ENCODE measurements at places on chromosomes 7 and 10. TPM values are rescaled to one million over a fixed set of nuclear protein-coding genes. Genes with fewer than 3 reads are reported as not detected.

The PTPN20 gene
- total RNA-seq, result 0.22 TPM

The CFAP69 gene
- 6.9 TPM for total RNA-seq

The FAM25A gene
- total RNA-seq, result not detected

The PIP gene
- total RNA-seq, result not detected

The PBLD gene
- total RNA-seq, result 10.3 TPM

The SLC13A1 gene
- not detected for total RNA-seq

The SPDYE17 gene
- total RNA-seq, result not detected

The CYP26A1 gene
- total RNA-seq, result not detected

DNA sequence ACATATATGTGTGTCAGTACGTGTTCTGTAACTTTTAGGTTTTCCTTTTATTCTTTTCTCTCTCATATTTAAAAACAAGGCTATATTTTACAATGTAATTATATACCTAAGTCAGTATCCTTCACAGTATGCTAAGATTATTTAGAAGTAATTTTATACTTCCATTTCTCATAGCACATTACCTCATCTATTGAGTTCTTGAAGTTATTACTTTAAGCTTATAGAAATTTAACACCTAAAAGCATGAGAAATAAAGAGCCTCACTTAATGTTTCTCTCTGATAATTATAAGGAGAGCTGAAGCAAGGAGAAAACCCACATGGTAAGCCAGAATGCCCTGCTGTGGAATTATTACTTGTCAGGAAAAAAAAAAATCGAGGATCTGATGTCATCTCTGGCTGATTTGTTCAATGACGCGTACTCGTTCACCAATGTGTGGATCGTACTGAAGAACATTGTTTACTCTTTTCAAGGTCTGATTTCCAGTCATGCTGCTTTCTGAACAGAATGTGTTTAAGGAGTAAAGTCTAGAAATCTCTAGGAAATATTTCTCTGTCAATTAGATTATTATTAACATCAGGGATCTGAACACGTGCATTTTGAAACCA is 21.9 kb downstream of the CACNB2 start:
- DNase-seq, result no peak

DNA sequence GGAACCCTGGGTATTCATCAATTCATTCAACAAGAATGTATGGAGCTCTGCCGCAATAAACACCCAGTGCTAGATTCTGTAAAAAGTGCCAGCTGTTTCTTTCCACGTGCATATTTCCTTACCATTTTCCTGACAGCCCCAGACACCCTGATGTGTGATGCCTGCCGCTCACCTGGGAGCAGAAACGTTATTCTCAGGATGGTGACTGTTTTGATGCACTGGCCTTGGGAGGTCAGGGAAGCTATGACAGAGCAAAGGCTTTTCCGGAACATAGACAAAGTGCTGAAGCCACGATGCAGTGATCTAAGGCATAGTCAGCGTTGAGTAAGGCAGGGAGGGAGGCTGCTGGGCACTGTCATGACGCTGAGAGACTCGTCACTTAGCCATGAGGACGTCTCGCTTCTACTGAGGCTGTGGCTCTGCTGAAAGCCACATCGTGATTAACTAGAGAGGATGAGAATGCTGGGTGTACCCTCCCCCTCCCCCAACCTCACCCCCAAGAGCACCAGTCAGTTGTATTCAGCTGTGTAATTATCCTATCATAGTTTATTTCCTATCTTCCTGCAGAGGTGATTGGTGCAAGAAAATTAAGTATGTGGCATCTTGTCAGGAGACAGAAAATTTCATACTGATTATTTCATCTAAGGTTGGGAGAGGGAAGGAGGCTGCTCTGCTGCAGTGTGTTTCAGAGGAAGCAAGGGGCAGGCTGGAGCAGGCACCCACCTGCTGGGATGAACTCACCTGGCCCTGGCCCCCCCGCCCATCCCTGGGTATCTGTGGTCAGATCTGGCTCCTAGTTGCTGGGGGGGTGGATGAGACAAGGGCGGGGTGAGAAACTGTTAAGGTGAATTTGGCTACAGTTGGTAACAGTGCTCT is 48.8 kb upstream of the SMNDC1 start:
- DNase-seq, result peak; percentile 99

GRCh38 chr7:144776447-144776846 is 59.4 kb downstream of the TPK1 start:
- no peak for DNase-seq

DNA sequence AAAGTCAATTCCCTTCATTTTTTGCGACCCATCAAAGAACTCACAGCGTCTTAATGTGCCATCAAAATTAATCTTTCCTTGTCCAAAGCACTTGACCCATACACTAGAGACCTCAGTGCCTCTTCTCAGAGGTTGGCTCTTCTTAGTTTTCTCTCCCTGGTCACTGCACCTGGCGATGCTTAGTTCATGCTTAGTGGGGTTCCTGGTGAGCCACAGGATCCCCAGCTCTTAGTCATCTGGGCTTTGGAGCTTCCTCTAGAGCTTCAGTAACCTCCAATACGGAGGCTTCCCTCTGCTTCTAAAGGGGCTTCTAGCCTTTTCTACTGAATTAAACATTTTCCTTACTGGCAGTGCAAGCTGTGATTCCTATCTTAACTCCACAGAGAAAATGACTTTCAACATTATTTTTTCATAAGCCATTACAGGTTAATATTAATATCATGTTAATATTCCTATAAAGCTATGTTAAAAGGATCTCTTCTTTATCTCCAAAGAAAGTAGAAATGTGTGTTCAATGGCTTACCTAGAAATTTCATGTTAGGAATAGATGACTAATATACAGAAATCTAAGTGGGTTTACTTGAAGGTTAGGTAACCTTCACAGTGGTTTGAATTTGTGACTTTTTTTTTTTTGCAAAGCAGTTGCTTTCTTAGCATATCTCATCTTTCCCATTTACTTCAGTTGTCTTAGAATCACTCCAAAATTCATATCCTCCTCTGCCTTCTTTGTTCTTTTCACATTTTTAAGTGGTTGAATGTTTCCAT is 295.2 kb downstream of the CAMK1D start:
- DNase-seq, result no peak

DNA sequence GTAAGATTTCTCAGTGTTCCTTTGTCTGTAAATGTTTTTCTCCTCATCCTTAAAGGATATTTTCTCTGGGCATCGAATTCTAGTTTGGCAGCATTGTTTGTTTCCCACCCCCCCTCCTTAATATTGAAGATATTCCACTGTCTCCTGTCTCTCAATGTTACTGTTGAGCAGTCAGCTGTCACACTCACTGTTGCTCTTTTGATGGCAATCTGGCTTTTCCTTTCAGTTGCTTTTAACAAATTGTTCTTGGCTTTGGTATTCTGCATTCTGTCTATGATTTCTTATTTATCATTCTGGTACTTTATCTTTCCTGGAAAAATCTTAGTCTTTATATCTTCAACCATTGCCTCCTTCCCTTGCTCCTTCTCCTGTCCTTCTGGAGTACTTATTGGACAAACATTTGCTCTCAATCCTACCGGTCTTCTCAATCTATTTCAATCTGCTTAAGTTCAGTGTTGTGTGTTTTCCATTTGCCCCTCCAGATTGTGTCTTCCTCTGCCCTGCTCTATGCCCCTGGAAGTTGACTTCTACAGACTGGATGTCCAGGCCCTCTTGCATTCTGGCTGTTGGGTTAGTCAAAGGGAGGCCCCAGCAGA is 9.3 kb upstream of the GTPBP4 start:
- DNase-seq, result peak; percentile 26

- DNase-seq, result no peak
Observed at GRCh38 chr10:77228559-77228958, 409.0 kb downstream of the KCNMA1 start.

- no peak for DNase-seq
Observed at GRCh38 chr7:112784603-112785002, 5.6 kb downstream of the TMEM168 start.

DNA sequence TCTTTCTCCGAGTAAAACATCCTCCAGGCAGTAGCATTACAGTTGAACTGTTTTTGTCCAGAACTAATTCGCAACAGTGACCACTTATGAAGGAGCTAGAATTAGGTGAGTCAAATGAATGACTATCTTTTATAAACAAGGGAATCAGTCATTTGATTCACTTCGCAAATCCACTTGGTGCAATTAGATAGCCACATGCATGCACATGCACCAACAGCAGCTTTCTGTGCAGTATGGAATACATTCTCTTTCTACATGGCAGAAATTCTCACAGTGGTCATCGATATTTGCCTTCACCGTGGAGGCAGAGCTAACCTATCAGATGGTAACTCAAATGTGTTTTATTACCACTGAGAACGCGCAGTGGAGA is 118.8 kb downstream of the CDK6 start:
- peak; percentile 77 for DNase-seq

DNA sequence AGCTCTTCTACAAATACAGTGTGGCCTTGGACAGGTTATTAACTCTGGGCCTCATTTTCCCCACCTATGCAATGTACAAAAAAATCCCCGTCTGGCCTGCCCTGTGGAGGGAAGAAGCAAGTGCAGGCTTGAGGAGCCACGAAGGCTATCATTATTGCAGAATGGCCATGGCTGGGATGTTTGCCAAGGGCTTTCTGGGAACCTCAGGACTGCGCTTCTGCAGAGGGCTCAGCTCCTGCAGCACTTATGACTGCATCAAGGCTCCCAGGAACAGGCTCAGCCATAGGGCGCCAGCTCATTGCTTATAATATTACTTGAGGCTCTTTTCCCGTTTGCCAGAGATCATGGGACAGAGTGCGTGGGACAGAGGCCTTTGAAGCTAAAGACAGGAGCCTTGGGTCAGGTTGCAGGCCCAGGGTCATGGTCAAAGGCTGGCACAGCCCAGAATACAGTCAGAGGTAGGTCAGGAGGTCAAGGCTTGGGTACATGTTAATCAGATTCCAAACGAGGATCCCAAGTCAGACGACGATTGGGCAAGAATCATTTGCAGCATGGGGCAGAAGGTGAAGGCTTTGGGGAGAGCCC is 20.6 kb upstream of the C10orf105 start:
- DNase-seq, result no peak

- DNase-seq, result peak; percentile 76
Observed at GRCh38 chr10:132637477-132638129, 100.0 kb downstream of the INPP5A start.

- DNase-seq, result no peak
Observed at GRCh38 chr7:152399344-152399743, 36.5 kb downstream of the KMT2C start.

GRCh38 chr7:103649052-103649451 is 203.0 kb upstream of the SLC26A5 start:
- no peak for DNase-seq

- peak; percentile 79 for DNase-seq
Observed at GRCh38 chr10:72846238-72846637, 47.3 kb upstream of the OIT3 start.

DNA sequence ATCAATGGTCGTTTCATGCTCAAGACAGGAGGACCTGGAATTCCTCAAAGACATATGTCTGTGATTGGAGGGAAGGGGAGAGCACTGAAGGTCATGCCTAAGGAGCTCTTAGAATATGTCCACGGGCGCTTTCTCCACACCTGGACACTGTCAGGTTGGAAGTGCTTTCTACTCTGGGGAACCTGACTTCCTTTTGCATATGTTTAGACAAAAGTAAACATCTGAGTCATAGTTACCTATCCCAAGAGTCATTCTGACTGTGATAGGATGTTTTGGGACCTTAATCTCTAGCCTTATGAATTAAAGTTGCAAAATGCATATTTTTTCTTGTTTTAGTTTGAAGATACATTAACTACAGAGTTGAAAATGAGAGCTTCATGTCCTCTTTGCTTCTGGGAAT is 251.7 kb downstream of the KLF6 start:
- no peak for DNase-seq

All from GM23248 (cell line).